ENCODE measurements at places on chromosomes 12 and 14.

- H3K27me3 ChIP-seq = no peaks in the 10 kb centered on the region
- no peak overlapping the region for H3K27ac ChIP-seq
- no peaks in the 10 kb centered on the region for H3K36me3 ChIP-seq
- no peak overlapping the region for H3K4me3 ChIP-seq
- peaks cover 10% of the 10 kb centered on the region for H3K4me1 ChIP-seq
These were observed 176.3 kb upstream of the ATP2B1 start for GRCh38 chr12:89884952-89885351.

DNA sequence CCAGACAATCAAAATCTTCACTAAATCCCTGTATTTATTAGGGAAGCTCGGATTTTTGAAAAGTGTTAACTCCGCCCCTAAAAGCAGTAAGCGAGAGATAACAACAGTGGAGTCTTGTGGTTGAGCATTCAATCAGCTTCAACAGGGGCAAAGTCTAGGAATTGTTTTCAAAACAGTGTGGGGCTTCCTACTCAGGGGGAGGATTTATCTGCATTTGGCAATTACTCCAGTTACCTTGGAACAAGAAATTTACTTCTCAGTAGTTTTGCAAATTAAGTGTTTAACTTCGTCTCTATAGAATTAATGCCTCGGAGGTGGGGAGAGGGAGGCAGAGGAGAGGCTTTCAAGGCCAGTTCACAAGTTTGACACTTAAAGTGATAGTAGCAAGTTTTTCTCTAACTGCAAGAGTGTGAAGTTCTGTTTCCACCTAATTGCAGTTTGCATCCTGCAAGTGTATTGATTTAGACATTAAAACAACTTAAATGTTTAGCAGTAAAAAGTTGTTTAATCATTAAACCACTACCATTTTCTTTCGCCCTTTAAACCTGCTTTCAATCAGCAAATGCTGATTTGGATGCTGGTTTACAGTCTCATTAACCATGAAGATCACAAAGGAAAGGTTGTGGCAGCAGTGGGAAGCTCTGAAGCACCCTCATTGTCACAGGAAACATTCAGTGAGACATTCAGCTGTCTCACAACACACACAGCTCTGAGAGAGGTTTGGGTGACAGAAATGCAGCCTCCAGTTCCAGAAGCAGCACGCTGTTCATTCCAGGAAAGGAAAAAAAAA lies 102.0 kb downstream of the HMGA2 start:
- H3K36me3 ChIP-seq = no peaks in the 10 kb centered on the region
- no peaks in the 10 kb centered on the region for H3K27me3 ChIP-seq
- H3K4me1 ChIP-seq = no peaks in the 10 kb centered on the region
- no peak overlapping the region for H3K4me3 ChIP-seq
- no peak overlapping the region for H3K27ac ChIP-seq

GRCh38 chr14:53226553-53226952 lies 73.4 kb upstream of the DDHD1 start:
- H3K27ac ChIP-seq = no peak overlapping the region
- H3K27me3 ChIP-seq = no peaks in the 10 kb centered on the region
- H3K4me1 ChIP-seq = no peaks in the 10 kb centered on the region
- no peak for DNase-seq
- H3K4me3 ChIP-seq = no peak overlapping the region

DNA sequence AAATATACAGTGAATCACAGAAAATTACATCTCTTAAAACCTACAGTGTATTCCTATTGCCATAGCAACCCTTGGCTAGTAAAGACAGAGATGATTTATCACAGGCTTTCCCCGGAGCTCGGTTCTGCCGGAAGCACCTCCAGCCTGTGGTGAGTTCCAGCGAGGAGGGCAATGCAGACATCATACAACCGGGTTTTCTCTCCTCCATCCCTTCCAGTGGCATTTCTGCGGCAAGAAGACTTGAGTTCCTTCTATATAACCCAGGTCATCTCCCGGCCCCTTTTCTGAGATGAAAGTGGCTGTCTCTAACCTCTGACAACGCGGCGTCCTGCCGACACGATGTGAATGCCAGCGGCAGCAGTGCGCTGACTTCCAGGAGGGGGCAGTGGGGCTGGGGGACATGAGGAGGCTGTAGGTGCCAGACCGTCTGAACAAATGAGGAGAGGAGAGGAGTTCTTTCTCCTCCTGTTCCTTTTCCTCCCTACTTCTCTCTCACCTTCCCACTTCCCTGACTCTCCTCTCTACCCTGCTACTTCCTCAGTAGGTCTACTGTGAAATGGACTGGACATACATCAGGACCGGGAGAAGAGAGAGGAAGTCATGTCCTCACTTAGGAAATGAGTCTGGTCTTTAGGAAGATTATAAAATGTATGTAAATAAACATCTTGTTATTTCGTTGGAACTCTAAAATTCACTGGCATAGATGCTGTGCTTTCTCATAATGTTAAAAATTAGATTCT lies 68.6 kb upstream of the MAX start:
- H3K27me3 ChIP-seq = no peaks in the 10 kb centered on the region
- peak overlapping the region; percentile 23 for H3K4me3 ChIP-seq
- H3K27ac ChIP-seq = no peak overlapping the region
- DNase-seq = no peak

- no peaks in the 10 kb centered on the region for H3K36me3 ChIP-seq
- H3K4me3 ChIP-seq = peak overlapping the region; percentile 34
- peak overlapping the region; percentile 79 for H3K27ac ChIP-seq
- H3K4me1 ChIP-seq = peaks cover 63% of the 10 kb centered on the region
- H3K27me3 ChIP-seq = no peaks in the 10 kb centered on the region
These were observed 17.6 kb downstream of the CCDC88C start for GRCh38 chr14:91399868-91400640.

GRCh38 chr12:2583642-2584401 lies 210.9 kb upstream of the FKBP4 start:
- no peaks in the 10 kb centered on the region for H3K36me3 ChIP-seq
- no peak overlapping the region for H3K27ac ChIP-seq
- H3K4me1 ChIP-seq = peaks cover 6% of the 10 kb centered on the region
- no peaks in the 10 kb centered on the region for H3K27me3 ChIP-seq
- H3K4me3 ChIP-seq = no peak overlapping the region

DNA sequence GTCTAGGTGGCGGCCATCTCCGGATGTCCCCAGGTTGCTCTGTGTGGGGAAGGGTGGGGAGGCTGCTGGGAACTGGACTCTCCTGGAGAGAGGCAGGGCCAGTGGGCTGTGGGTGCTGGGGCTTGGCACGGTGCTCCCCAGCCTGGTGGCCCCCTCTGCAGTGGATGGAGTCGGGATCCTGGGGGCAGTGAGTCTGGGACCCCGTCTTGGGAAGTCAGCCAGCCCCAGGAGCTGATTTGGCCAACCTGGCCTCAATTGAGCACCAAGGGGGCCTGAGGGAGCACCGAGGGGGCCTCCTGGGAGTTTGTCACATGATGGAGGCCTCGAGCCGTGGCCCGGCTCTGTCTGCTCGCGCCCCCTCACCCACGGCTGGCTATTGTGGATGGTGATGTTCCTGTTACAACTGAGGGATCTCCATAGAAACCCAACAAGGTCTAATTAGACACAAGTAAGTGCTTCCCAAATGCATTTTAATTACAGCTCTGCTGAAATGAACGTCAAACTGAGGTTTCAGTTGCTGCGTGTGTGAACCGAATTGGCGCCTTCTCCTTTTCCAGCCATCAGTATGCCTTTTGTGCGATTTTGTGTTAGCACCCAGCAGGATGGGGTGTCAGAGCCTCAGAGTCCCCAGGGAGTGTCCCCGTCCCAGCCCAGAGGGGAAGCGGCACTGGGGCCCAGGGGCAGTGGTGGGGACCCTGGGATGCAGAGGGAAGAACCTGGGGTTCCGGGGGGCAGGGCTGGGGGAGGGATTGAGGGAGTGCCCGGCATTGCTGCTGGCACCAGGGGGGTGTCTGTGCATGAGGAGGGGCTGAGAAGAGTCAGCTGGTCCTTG lies 71.8 kb downstream of the KIF26A start:
- DNase-seq = no peak
- H3K27ac ChIP-seq = no peak overlapping the region
- no peaks in the 10 kb centered on the region for H3K27me3 ChIP-seq
- H3K36me3 ChIP-seq = no peaks in the 10 kb centered on the region
- no peaks in the 10 kb centered on the region for H3K4me1 ChIP-seq
- H3K4me3 ChIP-seq = no peak overlapping the region

DNA sequence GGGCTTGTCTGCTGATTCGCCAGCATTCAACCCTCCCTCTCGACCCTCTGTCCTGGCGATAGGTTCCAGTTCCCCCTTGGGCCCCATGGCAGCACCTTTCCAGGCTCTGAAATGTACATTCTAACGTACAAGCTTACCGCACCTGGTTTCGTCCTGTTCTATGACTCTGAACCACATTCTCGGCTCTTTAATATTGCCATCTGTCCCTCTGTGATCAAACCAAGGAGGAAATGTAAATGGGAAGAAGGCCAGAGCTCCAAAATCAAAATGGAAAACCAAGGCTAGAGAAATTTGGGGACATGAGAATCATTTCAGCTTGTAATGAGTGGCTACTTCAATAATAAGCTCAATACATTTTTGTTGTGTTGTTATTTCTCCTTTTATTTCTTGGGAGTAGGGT lies 117.2 kb downstream of the TTC7B start:
- DNase-seq = no peak
- H3K27me3 ChIP-seq = no peaks in the 10 kb centered on the region
- H3K4me1 ChIP-seq = peaks cover 11% of the 10 kb centered on the region
- H3K4me3 ChIP-seq = no peak overlapping the region
- no peaks in the 10 kb centered on the region for H3K36me3 ChIP-seq
- H3K27ac ChIP-seq = peak overlapping the region; percentile 63

GRCh38 chr12:182381-182892 lies 31.5 kb downstream of the SLC6A12 start:
- H3K36me3 ChIP-seq = no peaks in the 10 kb centered on the region
- no peaks in the 10 kb centered on the region for H3K27me3 ChIP-seq
- H3K27ac ChIP-seq = no peak overlapping the region
- H3K4me3 ChIP-seq = no peak overlapping the region
- no peak for DNase-seq

DNA sequence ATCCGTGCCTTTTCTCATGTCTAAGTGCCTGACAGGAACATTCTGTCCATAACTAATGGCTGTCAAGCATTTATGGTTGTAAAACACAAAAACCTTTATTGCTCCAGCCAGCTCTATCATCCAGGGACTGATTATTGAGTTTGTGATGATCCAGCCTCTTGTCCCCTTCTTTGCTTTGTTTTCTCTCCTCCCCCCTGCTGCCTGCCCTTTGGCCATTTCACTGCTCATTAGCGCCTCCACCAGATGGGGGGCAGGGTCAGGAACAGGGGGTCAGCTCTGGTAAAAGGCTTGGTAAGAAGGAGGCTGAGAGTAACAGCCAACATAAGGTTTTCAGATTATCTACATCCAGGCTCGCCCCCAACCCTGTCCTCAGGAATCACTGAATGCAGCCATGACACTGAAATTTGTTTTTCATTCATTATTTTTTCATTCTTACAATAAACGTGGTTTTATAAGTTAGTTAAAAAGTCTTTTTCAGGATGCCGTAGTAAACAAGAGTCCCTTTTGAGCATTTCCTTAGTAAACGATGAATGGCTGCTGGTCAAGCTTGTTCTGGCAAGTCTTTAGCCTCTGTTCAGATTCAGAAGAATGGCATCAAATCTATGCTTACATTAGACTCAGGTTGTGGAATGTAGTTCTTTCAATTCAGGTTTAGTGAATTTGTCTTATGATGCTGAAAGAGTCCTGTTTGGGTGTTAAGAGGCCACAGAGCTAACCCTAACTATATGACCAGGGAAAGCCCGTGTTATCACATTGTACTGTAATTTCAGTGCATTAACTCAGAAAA lies 21.7 kb downstream of the HMGA2 start:
- no peaks in the 10 kb centered on the region for H3K36me3 ChIP-seq
- H3K27ac ChIP-seq = no peak overlapping the region
- DNase-seq = no peak
- no peaks in the 10 kb centered on the region for H3K4me1 ChIP-seq
- no peaks in the 10 kb centered on the region for H3K27me3 ChIP-seq

GRCh38 chr12:76480796-76481195 lies 78.8 kb downstream of the OSBPL8 start:
- H3K36me3 ChIP-seq = peaks cover 20% of the 10 kb centered on the region
- no peak for DNase-seq
- H3K4me3 ChIP-seq = no peak overlapping the region
- H3K4me1 ChIP-seq = peaks cover 2% of the 10 kb centered on the region

GRCh38 chr12:27576667-27577347 lies 52.8 kb downstream of the PPFIBP1 start:
- H3K4me1 ChIP-seq = peaks cover 8% of the 10 kb centered on the region
- peaks cover 16% of the 10 kb centered on the region for H3K36me3 ChIP-seq
- no peak overlapping the region for H3K27ac ChIP-seq
- H3K4me3 ChIP-seq = no peak overlapping the region
- no peaks in the 10 kb centered on the region for H3K27me3 ChIP-seq
- no peak for DNase-seq

- H3K4me1 ChIP-seq = no peaks in the 10 kb centered on the region
- no peak for DNase-seq
- H3K36me3 ChIP-seq = no peaks in the 10 kb centered on the region
- H3K27me3 ChIP-seq = no peaks in the 10 kb centered on the region
These were observed 9.8 kb upstream of the SSTR1 start for GRCh38 chr14:38197784-38198335.

GRCh38 chr12:89448951-89449371 lies 75.6 kb downstream of the GALNT4 start:
- no peaks in the 10 kb centered on the region for H3K36me3 ChIP-seq
- H3K4me1 ChIP-seq = no peaks in the 10 kb centered on the region
- no peak for DNase-seq
- no peaks in the 10 kb centered on the region for H3K27me3 ChIP-seq
- no peak overlapping the region for H3K4me3 ChIP-seq

DNA sequence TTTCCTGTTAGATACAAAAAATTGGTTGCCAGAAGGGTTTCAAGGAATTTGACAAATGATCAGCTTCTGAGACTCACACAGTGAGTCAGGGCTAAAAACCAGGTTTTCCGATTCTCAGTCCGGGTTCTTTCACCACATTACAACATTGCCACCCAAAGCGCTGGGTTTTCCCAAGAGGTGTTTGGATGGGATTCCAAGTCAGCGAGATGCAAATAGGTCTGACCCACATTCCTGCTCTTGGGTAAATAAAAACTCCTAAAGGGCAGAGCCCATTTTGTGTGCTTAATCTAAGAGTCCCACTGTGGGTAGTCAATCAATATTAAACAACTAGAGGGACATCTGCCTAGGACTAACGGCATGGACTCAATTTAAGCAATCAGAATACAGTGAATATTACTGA lies 5.4 kb upstream of the RIC8B start:
- H3K36me3 ChIP-seq = no peaks in the 10 kb centered on the region
- no peak overlapping the region for H3K27ac ChIP-seq
- H3K27me3 ChIP-seq = peaks cover 56% of the 10 kb centered on the region
- no peak overlapping the region for H3K4me3 ChIP-seq

DNA sequence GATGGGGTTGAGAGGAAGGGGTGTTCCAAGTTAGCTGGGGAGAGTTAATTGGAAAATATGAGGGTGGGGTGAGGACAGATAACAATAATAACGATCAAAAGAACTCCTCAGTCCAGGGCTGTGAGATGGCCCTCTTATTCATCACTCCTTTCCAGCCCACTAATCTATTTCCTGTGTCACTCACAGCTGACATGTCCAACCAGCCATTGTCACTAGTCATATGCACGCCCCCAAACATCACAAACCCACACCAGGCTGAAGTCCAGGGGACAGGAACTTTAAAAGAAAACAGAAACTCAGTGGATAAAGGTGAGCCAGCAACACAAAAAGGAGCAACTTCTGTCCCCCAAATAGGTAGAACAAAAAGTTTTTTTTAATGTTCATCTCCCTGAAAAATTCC lies 911 bp downstream of the CALCOCO1 start:
- peak overlapping the region; percentile 77 for H3K27ac ChIP-seq
- DNase-seq = no peak
- H3K4me1 ChIP-seq = peaks cover 7% of the 10 kb centered on the region
- no peaks in the 10 kb centered on the region for H3K27me3 ChIP-seq
- H3K4me3 ChIP-seq = peak overlapping the region; percentile 73

- no peaks in the 10 kb centered on the region for H3K27me3 ChIP-seq
- peaks cover 35% of the 10 kb centered on the region for H3K36me3 ChIP-seq
- peaks cover 10% of the 10 kb centered on the region for H3K4me1 ChIP-seq
- DNase-seq = no peak
- no peak overlapping the region for H3K4me3 ChIP-seq
These were observed 32.2 kb upstream of the NPFF start for GRCh38 chr12:53539526-53539925.
